ENCODE measurements at places on chromosomes 3 and 15.

DNA sequence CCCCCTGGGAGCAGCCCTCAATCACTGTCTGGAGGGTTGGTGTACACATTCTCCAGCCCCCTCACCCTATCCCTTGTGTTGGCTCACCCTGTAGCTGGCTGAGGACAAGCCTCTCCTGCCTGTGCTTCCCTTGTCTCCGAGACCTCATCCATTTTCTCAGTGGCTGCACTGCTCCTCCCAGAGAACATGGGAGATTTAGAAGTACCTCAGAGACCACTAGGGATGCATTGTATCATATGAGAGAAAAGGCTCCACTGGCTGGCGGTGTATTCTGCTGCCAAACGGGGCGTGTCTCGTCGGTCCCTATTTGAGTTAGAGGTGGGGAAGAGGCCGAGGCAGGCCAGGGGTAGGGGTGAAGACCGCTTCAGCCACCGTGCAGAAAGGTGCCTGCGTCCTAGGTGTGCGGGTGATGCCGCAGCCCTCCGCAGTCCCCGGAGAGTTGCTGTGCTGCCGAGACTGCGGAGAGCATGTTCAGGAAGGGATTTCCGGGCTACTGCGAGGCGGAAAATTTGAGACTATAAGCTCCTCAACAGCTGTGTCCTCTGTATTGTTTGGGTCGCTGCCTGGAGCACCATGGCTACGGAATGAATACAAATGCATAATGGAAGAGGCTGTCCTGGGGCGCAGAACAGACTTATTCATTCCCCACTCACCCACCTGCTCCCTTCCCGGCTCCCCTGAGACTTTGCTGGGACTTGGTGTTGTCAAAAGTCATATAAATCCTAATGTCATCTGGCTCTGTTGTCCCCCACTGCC, 43.8 kb downstream of the SPSB4 start:
- DNase-seq: no peak

DNA sequence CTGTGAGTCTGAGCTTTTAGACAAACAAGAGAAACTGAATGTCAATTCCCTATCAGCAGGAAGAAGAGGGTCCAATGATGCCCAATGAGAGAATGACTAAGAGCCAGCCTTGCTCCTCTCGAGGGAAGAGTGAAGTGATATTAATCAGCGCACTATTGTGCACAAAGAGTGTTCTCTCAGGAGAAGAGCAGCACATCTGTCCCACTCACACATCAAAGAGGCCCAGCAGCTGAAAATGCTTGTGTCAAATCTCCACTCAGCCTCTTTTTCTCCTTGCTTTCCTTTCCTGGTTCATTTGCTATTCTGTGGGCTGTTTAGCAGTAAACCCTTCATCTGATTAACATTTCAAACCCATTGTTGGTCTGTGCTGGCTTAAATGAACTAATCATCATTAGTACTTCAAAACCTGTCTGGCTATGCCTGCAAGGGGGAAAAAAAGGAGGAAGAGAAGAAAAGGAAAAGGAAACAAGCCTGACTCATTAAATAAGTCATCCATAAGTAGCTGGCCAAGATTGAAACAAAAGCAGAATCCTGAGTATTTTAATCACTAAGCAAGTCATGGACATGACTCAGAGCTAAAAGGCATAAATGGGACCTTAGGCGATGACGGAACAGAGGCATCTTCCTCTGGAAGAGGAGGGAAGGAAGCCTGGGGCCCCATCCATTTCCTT, 912.7 kb downstream of the TUSC7 start:
- no peak for DNase-seq

DNA sequence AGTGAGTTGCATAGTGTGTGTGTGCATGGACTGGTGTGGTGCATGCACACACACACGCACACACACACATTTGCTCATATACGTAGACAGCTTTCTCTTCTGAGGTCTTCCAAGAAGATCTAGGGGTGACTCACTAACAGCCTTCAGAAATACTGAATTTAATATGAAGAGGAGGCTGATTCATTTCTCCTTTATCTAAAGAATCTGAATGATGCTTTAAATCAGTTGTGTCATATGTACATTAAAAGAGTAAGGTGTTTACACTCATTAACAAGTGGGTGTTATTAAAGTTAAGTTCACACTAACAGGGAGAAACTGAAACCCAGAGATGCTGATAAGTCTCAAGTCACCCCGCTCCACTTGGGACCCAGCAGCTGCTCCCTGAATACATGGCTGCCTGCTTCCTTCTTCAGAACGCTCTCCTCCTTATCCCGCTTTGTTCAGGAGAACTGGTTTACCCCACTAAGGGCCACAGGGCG, 22.0 kb downstream of the TMPRSS7 start:
- no peak for DNase-seq

DNA sequence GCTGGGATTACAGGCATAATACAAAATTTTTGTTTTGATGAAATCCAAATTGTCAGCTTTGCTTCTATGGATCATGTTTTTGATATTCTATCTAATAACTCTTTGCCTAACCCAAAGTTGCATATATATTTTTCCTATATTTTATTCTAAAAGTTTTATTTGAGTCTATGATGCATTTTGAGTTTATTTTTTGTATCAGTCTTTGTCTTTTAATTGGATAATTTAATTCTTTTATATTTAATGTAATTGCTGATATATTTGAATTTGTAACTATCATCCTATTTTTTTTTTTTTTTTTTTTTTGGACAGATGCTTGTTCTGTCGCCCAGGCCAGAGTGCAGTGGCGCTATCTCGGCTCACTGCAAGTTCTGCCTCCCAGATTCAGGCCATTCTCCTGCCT, 19.7 kb upstream of the DENND4A start:
- no peak for DNase-seq

GRCh38 chr3:191005790-191006189, 143.3 kb upstream of the GMNC start:
- DNase-seq: no peak

DNA sequence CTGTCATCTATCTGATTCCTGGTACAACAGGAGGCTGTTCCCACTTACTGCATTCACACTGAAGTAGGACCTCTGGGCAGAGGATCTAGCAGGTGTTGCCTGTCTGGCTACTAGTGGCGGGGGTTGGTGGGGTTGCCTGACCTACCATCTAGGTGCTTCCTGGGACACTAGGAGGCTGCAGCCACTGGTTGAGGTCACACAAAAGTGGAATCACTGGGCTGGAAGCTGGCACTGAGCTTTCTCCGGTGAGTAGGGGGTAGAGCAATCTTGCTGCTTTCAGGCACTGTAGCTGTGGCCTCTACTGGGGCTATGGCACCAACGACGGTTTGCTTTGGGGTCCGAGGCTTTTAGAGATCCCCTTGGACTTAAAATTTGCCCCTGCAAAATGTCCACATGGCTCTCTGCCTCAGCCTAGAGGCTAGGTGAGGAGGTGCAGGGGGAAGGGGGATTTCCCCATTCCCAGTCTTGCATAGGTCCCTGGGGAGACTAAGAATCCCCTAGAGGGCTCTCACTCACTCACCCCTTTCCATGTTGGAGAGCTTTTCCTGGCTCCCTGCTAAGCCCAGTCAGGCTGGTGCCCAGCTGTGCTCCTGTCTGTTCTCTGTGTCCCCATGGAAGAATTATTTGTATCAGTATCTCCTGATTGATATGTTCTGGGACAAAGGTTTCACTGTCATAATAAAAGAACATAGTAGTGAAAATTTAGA, 397.7 kb upstream of the EPHA6 start:
- no peak for DNase-seq
